ENCODE measurements at places on chromosomes 3 and 15.
A peak's percentile ranks its signal among the peaks of the same experiment; 100 is the strongest.

DNA sequence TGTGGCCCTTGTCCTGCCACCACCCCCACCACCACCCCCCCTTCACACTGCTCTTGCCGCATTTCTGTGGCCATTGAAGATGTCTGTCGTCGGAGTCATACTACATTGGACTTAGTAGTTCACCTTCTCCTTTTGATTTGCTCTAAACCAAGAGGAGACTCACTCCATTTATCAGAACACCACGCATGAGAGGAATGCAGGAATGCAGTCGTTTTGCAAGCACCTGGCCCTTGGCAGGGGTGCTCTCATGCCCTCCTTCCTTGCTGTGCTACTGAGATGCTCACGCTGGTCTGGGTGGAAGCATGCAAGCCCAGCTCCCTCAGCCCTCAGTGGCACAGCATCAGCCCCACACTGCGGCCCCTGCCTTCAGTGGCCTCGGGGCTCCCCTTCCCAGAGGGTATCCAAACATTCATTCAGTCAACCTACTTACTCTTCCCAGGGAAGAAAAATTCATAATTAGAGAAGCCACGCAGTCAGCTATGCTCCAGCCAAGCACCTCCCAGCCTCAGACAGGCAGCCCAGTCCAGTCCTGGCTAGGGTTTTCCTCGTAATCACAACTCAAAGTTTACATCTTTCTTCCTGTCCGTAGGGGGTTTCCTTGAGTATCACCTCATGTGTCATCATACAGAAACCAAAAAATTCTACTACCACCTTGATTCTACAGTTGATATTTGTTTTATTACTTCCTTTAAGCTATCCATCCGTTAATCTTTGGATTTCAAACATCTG lies 520.0 kb downstream of the GABRG3 start:
- no peak for DNase-seq

- DNase-seq = no peak
Measured at GRCh38 chr3:127228866-127229265, 35.9 kb downstream of the PRR23E start.

DNA sequence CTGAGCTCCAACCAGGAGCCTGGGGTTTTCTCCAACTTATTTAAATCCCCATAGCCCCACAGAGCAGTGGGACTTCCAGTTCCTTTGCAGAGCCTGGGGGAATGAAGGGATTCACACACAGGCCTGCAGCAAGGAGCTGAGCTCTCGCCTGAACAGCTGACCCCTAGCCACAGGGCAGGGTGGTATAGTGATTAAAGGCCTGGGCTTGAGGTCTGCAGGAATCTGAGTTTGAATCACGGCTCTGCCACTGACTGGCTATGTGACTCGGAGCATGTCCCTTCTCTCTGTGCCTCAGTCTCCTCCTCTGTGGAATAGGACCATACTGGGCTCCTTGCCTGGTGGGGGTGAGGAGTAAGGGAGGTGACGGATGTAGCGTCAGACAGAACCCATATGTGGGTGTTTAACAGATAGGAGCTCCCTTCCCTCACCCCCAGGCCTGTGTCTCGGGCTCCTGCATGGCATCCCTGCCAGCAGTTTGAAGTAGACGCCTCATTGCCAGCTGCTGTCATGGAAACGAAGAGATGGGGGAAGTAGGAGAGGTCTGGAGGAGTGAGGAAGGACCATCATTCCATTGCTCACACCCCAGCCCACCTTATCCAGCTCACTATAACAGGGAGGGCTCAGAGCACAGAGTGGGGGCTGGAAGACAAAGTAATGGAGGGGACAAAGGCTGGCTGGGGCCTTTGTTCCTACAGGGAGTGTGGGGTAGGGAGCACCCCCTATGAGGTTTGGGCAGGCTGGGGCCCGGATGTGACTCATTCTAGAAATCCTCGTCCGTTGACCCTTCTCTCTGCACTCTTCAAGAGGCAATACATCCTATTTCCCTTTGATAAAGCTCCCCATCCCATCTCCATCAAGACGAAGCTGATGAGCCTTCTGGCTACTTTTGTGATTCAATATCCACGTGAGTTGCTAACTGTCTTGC lies 14.8 kb downstream of the HRH1 start:
- DNase-seq = no peak

DNA sequence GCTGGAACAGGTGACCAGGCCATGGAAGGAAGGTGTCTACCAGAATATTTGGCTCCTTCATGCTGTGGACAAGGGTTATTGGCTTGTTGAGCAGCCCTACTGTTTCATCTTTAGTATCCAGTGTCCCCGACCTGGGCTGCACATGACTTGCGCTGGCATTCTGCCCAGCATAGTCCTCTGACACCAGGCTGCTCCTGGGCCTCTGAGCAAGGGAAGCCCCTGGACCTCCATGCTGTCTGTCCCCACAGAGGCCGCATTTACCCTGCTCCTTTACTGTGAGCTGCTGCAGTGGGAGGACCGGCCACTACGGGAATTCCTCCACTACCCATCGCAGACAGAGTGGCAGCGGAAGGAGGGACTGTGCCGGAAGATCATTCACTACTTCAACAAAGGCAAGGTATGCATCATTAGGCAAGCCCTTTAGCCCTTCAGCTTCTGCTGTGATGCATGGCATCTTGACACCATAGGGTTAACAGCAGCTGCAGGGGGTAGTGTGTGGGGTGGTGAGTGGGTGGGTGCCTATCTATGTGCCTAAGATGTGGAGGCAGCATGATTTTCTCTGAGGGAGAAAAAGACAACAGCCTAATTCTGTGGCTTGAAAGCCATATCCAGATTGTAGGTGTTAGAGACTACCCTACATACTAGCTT lies 44.0 kb upstream of the MANF start:
- DNase-seq = no peak

- DNase-seq = no peak
Measured at GRCh38 chr15:52180196-52180835, 10.9 kb downstream of the GNB5 start.

GRCh38 chr3:60333710-60334109 lies 917.5 kb downstream of the FHIT start:
- DNase-seq = no peak

- peak; percentile 84 for DNase-seq
Measured at GRCh38 chr3:159763011-159763601, 225.5 kb upstream of the IL12A start.

GRCh38 chr3:182524711-182525401 lies 268.4 kb upstream of the ATP11B start:
- DNase-seq = no peak

DNA sequence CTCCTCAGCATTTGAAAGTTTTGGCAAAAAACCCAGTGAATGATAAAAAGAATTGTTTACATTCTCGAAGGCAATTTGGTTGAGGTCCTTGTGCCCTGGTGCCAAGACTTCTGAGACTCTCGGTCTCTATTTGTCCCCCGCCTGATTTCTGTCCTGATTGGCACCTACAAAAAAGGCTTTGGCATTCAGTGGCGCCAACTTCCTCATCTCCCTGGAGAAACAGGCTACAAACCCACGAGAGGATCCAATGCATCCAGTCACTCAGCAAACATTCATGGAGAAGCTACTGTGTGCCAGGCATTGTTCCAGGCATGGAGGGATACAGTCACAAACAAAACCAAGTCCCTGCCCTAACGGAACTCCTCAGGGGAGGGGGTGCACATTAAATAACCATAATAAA lies 42.7 kb downstream of the HES1 start:
- no peak for DNase-seq

- DNase-seq = no peak
Measured at GRCh38 chr3:29203851-29204250, 77.0 kb upstream of the RBMS3 start.

DNA sequence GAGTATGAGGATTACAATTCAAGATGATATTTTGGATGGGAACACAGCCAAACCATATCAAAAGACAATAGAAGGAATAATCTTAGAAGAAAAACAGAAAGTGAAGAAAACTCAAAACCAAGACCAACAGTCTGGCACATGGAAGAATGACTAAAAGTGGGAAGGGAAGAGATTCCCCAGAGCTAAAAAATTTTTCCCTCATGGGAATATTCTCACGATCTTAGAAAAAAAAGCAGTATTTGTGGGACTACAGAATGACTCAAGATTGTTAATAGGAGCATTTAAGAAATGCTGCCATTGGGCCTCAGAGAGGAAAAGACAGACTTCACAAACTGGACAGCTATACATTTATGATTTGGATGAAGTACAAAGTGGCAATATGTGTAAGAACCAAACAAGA lies 18.3 kb downstream of the OSTN start:
- no peak for DNase-seq

DNA sequence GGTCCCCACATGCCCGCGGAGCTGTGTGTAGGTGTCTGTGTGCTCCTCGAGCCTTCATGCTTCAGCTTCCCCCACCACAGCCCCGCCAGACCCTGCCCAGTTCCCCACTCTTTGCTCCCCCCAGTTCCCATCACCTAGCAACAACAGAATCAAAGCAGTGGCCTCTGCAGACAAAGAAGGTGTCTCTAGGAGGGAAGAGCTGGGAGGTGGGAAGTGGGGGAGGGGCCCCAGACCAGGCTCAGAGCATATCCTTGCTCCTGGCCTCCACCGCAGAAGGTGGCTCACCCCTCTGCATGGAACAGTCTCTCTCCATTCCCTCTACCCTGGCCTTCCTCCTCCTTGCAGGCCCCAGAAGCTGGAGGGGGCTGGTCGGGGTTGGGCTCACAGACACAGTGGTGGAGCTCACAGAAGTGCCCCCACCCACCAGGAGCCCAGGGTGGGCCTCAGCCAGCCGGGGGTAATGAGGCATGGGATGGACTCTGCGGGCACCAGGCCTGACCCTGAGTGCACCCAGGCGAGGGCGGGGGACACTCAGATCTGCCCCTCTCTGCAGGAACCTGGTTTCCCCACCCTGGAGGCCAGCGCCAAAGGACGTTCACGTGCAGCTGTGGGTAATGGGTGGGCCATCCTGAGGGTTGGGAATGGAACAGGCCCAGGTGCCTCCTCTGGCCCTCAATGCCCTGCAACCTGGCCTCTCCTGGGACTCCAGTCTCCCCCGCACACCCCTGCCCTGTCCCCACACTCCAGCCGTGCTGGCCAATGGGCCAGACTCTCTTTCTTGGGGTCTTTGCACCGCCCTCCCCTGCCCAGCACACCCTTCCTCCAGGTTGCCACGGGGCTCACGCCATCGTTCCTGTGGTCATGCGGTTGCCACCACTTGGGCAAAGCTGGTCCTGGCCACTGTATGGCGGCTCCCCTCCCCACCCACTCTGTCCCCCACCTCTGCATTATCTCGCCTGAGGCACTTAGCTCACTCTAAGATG lies 53.4 kb downstream of the TPRA1 start:
- no peak for DNase-seq

- DNase-seq = no peak
Measured at GRCh38 chr3:190863119-190863465, 598 bp upstream of the GMNC start.

GRCh38 chr3:60579734-60580133 lies 671.5 kb downstream of the FHIT start:
- DNase-seq = peak; percentile 91

DNA sequence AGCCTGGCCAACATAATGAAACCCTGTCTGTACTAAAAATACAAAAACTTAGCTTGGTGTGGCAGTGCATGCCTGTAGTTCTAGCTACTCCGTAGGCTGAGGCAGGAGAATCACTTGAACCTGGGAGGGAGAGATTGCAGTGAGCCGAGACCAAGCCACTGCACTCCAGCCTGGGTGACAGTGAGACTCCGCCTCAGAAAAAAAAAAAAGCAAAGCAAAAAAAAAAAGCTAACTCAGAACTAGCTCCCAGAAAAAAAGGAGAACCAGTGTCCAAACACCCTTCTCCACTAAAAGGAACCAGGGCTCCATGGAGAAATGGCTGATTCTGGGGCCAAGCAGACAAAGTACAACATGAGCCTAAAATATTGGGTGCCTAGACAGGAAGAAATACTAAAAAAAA lies 16.7 kb upstream of the CRTC3 start:
- no peak for DNase-seq

DNA sequence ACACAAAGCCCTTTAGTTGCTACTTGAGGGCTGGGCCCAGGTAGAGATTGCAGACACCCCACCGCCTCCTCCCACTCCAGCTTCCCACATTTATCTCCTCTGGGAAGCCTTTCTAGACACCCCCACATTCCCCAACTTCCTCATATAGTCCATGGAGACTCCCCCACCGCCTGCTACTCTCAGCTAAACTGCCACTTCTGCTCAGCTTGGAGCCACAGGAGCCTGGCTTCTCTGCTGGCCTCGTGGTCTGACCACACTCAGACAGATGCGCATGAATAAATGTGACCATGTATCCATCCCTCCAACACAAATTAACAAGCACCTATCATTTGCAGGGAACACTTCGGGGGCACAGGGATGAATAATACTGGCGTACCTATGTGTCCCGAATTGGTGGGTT lies 10.5 kb upstream of the ACSBG1 start:
- no peak for DNase-seq

Measured in mammary epithelial cell (primary cell).